Spinal cord (tissue), 10 donors: ENCODE measurements at places on chromosomes 2 and 18. TPM values are rescaled to one million over a fixed set of nuclear protein-coding genes. Genes with fewer than 3 reads are reported as not detected.

The AQP12A gene
- not detected for total RNA-seq

The TUBB6 gene
- total RNA-seq, result 163 TPM

The EFEMP1 gene
- 75.2 TPM for total RNA-seq

The SLC9A4 gene
- 0.06 TPM for total RNA-seq

The B4GALT6 gene
- 52.3 TPM for total RNA-seq

The HOXD8 gene
- total RNA-seq, result 12.9 TPM

The RAB27B gene
- total RNA-seq, result 71.8 TPM

The RPRM gene
- total RNA-seq, result 15.1 TPM

The EHD3 gene
- total RNA-seq, result 13.3 TPM
